ENCODE measurements at places on chromosomes 11 and 22.

- no peak for DNase-seq
Observed at GRCh38 chr11:45037434-45038005, 86.8 kb upstream of the TP53I11 start.

- DNase-seq = no peak
Observed at GRCh38 chr11:44518968-44519550, 46.4 kb upstream of the CD82 start.

DNA sequence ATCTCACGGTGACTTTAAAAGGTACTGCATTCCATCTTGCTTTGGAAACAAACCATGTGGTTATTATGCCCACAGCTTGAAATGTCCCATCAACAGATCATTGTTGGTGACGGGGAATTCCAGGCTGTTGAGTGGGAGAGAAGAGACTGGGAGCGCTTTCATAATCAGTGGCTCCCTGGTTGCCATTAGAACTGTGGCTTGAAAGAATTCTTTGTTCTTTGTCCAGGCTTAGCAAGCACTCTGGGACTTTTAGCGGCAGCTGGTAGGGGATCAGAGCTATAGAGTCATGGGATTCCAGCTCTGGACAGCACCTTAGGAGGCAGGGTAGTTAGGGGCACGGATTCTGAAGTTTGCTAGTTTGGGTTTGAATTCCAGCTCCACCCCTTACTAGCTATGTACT, 22.0 kb downstream of the MMP20 start:
- no peak for DNase-seq

DNA sequence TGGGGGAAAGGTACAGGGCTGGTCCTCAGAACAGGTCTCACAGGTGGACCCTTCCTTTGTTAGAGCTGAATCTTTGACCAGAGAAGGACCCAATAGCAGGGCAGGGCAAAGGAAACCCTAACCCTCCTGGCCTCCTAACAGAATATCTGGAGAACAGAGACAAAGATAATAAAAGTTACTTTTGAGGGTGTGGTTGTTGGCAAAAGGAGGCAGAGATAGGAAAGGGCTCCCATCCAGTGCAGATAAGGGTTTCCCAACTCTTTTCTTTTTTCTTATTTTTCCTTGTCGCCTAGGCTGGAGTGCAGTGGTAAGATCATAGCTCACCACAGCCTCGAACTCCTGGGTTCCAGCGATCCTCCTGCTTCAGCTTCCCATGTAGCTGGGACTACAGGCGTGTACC, 11.9 kb downstream of the PCSK7 start:
- DNase-seq = no peak

DNA sequence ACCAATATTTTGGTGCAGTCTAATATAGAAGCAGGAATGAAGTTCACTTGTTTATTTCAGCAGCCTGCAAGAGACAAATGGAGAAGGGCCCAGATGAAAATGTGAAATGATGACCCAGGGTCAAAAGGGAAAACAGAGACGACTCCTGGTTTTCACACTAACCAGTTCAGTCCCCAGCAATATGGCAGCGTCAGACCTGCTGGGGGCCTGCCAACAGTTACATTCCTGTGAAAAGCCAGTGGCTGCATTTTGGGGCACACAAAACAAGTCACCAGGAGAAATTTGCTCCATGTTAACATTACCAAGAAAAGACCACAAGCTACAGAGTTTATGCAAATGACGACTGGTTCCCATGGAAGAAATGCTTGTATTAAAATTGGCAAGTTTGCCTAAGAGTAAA, 80.2 kb downstream of the CCDC34 start:
- no peak for DNase-seq

DNA sequence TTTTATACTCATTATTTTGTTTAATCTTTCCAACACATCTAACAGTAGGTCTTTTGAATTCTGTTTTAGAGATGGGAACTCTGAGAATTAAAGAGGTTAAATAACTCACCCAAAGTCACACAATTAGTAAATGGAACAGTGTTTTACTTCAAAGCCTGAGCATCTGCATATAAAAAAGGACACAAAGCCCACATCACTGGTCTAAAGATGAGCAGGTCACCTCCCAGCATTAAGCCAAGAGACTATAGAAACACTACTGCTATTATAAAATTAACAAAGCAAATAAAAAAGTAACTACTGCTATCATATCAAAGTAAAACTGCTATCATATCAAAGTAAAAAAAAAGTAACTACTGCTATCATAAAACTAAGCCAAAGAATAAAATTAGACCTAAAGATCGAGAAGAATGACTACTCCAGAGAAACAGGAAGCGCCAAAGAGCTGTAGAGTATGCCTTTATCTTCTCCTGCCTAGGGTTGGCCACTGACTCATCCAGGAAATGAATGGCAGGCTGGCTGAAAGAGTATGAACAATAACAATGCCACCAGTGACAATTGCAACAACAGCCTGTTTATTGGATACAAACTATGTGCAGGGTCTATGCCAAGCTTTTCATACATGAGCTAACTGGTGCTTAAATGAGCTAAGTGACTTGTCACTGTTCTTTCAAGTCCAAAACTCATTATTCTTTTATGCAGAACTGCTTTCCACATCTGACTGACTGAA, 1153.0 kb upstream of the TENM4 start:
- DNase-seq = peak; percentile 55

GRCh38 chr11:125887373-125888324, at the start of gene HYLS1:
HYLS1 (plus strand) TSS chr11:125887668; CDS start chr11:125899369, 11,701 bp downstream.
- peak; percentile 89 for DNase-seq

Measured in epithelial cell of prostate (primary cell).